ENCODE measurements at places on chromosomes 4 and X.

DNA sequence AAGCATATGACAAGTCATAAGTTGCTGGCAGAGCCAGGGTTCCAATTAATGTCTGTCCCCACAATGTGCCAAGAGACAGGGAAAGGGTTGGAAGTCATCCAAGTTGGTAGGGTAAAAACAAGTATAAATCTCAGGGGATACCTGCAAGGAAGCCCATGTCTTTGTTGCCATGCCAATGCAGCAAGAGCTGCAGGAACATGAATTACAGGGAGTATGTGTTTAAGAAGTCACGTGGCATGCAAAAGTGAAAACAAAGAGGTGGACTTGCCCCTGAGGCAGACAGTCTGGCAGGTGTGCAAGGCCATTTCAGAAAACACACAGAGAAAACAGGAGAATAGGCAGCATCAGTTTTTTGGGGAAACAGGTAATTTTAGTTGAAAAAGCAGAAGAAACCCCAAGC lies 29.4 kb downstream of the C4orf51 start:
- no peak for DNase-seq

GRCh38 chrX:130771230-130771629 lies 131.8 kb downstream of the ENOX2 start:
- no peak for DNase-seq

DNA sequence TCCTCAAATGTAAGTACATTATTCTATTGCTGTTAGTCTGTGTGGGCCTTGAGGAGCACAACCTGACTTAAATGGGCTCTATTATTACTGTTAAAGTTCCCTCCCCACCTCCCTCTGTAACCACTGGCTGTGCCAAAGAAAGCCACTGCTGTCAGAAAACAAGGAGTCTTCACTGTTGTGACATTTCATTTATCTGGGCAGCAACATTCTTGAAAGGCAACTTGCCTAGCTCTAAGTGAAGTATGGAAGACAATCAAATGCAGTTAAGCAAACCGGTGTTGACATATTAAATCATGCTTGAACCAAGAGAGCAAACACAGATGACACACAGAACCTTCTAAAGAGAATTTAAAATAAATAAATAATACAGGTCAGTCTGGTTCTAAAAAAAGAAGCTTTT lies 81.0 kb downstream of the EPHA5 start:
- no peak for DNase-seq

DNA sequence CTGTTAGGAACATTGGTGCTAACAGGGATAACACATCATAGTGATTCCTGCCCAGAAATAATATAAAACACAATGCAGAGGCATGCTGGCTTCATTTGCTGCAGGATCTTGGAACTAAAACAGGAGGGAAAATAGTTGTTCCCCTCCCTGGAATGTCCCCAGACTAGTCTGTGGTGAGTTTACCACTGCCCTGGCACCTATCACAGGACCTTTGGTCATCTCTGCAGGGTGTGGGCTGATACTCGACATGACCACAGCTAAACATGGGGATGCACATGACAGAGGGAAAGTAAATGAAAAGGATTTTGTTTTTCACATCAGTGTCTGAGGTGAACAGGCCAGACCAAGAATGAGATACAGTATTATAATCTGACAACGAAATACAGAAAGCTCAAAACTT lies 160.2 kb upstream of the DKK2 start:
- DNase-seq, result no peak

- no peak for DNase-seq
Observed at GRCh38 chrX:40041915-40042314, 55.8 kb downstream of the BCOR start.

DNA sequence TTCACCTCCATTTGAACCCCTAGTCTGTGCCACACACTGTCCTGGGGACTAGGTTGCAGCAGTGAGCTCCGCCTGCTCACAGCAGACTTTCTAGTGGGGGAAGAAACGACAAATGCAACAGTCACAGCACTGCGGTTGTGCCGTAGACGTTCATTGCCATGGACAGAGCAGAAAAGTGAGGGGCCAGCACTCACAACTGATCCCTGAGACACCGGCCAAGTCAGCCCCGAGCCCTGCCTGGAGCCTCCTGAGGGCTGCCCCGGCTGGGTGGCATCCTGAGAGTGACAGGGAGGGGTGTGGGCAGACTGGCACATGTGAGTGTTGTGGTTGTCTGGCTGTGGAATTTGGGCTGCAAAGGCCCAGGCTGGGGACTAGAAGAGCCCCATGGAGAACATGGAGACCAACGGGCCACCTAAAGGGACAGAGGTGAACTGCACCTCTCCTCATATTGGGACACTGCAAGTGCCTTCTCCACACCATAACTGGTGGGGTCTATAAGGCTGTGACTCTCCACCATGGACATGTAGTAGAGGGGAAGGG lies 4.6 kb downstream of the DUSP9 start:
- DNase-seq, result peak; percentile 46
